Stimulated activated CD4-positive, alpha-beta T cell treated with anti-CD3 and anti-CD28 coated beads, TNF-alpha, amount 100 ng/mL, for 48 hours (primary cell): ENCODE measurements at places on chromosomes 12 and 14.

DNA sequence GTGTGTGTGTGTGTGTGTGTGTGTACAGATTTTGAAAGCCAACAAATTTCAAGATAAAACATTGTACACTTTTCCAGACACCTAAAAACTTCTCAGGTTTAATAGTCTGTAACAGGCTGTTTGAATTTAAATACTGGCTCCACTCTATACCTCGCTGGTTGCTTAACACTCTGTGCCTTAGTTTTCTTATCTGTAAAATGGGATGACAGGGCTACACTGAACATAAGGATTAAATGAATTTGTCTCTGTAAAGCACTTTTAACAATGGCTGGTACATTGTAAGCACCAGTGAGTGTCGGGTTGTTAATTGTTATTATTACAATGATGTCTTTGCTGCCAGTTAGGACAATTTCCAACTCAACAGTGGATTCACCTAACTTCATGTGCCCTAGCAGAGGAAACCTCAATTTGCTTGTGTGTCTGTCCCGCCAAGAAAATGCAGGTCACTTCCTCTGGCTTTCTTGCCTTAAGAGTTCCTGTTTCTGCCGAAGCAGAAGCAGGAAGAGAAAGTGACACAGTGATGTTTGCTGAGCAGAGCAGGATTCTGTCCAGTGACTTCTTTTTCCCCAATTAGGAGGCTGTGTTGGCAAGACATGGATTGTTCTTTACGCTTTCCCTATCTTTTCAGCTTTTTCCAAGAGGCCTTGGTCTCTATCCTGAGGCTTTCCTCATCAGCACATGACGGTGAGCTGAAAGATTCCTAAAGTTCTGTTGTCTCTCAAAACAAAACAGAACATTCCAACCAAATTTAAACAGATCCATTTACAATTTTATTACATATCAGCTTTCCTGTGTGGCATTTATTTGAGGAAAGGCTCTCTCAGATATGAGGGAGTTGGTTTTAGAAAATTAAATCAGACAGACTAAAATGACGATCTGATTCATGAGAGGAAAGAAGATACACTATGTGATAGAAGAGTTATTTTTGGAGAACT, 154.1 kb upstream of the ATP2B1 start:
- DNase-seq: no peak

DNA sequence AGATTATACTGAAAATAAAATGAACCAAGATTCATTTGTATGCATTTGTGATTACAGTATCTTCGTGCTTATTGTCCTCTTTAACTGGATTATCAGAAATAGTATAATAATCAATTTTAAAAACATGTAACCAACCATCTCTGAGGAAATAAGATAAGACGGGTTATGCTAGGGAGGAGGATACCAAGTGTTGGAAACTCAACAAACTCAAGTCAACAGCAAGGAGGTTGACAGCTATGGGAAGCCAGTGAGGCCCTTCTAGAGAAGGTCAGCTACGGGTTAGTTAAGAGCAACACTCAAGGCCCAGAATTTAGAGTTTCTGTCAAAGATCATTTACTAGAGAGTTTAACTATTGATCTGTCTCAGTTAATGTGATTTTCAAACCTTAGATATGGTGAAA, 137.2 kb downstream of the PDZRN4 start:
- DNase-seq: no peak

DNA sequence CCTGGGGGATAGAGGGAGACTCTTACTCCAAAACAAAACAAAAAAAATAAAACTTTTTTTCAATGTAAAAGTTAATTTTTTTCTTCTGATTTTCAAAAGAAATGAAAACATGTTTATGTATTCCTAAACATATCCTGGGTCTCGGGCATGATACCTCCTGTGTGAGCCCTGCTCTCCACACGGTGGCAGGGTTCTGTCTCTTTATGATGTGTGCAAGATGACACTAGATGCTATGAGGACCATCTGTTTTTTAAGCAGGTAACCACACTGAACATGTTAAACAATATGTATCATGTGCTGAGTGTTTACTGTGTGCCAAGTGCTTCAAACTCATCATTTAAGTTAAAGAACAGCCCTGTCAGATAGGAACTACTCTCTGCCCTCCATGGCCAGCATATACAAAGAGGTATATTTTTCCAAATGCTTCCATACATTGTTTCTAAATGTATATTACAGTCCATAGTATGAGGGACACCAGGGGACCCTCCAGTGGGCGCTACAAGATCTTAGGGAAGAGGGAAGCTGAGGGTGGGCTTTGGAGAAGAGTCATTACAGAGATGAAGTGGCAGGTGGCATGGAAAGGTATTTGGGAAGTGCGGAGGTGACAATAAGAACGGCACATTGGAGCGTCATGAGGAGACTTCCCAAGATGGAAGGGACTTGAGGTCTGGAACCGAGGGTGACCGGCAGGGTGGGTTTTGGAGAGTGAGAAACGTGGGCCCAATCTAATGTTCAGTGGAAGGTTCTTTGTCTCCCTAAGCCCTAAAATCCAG, 28.5 kb downstream of the FOS start:
- DNase-seq: no peak

DNA sequence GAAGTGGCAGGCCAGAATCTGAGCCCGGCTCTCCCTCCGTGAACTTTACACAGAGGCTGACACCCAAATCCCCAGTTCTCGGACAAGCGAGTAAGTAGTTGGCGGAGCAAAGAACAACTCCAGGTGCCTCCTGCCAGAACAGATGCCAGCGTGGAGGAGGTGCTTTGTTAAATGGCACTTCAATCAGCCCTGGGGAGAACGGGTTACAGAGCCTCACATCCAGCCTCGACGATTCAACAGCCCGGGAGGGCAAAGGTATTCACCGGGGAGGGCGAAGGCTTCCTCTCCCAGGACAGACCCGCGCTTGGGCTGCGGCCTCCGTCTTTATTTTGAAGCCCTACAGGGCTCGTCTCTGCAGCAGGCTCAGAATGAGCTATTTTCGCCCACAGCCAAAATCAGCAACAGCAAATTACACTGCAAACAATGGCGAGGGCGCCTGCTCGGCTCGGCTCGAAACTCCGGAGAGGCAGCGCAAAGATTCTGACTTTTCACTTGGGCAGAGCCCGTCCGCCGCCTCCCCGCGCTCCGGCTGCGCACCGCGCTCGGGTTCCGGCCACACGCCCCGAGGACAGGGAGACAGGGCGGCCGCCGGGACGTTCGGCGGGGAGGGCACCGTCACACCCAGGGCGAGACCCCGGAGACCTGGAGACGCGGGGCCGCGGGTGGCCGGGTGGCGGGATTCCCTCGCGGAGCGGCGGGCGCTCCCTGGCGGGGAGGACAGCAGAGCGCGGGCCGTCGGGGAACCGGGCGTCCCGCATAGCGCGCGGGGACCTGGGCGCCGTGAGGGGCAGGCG, 811 bp downstream of the TMCC3 start:
- DNase-seq: no peak

GRCh38 chr14:52950410-52950897, 396 bp downstream of the FERMT2 start:
- DNase-seq: no peak

GRCh38 chr14:50961605-50962221, 17.4 kb upstream of the PYGL start:
- DNase-seq: no peak

DNA sequence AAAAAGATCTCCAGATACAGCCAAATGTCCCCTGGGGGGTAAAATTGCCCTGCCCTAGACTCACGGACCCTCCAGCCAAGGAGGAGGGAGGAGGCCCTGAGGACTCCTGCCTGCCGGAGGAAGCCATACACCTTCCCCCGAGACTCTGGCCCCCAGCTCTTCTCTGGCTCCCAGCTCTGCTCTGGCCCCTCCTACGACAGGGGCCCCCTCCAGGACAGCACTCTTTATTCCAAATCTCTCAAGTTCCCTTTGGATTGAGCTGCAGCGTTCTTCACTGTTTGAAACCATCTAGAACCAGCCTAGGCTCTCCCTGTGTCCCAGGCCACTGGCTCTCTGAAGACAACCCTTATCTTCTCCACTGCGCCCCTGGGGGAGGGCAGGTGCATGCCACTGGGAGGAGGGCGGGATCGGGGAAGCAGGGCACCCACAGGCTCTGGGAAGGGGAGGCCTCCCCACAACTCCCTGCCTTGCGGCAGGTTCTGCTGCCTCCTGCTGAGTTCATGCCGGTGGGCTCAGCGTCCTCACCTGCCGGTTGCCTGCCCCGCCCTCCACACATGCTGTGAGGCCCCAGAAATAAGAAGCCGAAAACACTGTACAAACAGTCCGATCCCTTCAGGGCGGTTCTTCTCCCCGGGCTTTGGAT, 112.7 kb downstream of the DICER1 start:
- no peak for DNase-seq

DNA sequence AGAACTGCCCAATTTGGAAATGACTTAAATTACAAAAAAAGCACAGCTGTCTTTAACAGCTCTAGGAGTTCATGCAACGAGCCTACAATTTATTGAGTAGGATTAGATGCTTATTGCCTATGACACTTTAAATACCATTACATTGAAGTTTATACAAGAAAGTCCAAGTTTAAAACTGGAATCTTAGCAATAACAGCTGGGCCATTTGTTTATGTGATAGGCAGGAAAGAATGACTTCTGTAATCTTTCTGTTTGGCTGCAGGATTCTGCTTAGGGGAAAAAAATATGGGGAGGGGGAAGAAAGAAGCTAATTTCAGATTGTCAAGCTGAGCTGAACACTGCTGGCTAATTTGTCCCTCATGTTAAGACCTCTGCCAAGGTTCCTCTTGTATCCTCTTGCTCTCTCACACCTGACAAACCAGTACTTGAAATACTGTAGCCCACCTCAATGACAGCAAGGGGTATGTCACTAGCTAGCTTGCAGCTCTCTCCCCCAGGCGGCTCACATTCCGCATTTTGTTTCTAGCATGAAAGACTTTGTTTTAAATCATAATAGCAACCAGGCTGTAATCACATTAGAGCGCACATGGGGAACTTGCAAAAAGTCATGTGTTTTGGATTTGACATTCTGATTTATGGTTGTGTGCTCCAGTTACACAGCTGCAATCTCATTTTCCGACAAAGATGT, 384.8 kb downstream of the BMP4 start:
- DNase-seq: no peak

GRCh38 chr14:89479802-89480201, 62.8 kb upstream of the FOXN3 start:
- DNase-seq: no peak

DNA sequence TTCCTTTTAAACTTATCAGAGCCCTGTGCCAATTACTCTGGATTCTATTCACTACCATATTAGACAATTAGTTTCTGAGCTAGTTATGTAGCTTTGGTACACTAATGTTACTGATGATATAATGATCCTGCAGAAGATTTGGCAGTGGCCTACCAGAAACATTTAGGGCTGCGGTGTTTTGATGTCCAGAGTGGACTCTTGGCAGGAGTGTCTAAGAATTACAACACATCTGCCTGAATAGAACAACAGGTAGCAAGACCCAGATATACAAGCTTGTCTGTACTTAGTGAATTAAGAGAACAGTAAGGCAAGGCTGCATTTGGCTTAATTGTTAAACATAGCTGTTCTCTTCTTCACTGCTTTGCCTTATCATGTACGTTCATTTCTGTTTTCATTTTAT, 691.6 kb upstream of the FBXO33 start:
- no peak for DNase-seq

- DNase-seq: no peak
Observed at GRCh38 chr12:59431266-59431665, 164.6 kb upstream of the SLC16A7 start.

GRCh38 chr12:6724409-6724797, 557 bp downstream of the COPS7A start:
- no peak for DNase-seq

DNA sequence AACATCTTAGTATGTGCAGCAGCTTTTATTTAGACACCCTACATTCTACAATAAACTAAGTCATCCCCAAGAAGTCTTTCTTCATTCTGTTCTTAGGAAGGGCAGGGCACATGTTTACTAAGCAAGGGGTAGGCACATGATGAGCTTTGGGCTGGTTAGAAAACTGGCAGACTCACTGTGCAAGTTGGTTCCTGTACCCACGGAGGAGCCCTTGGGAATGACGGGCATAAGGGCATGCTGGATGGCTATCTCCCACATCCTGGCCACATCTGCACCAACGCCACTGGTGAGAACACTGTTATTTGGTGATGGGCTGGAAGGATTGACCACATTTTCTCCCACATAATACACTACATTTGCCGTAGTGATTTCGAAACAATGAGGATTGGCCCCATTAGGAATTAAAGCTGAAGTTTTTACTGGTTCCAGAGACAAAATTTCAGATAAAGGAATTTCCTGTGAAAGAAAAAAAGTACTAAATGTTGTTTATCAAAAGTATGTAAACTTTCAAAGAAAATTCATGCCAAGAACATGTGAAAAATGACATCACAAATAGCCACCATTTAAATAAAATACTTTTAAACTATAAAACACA, 297.0 kb downstream of the PRKD1 start:
- no peak for DNase-seq

DNA sequence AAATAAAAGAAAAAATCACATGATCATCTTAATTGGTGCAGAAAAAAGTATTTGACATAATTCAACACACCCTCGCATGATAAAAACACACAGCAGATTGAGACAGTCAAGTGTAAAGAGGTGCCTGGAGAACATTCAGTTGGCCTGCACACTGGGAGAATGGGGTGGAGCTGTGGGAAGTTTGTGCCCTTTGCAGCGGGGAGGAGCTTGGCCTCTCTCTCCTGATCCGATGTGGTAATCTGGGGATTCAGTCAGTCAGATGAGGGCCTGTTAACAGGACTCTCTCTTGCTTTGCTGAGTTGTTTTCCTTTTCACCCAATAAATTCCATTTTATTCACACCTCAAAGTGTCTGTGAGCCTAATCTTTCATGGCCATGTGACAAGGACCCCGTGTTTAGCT, 5.9 kb downstream of the SERPINA6 start:
- no peak for DNase-seq

DNA sequence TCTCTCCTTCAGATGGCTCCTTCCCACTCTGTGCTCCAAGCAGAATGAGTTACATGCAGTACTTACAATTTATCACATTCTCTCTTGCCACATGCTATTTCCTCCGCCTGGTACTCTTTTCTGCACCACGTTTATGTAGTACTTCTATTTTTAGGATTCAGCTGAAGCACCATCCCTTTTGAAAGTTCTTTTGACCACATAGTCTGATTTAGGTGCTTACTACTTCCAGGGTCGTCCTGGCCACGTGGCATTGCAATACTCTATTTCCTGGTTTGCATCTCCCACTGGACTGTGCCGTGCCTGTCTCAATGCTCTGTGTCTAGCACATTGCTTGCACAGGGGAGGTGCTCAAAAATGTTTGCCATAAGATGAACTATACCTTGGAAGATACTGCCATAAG, 16.3 kb upstream of the TBC1D30 start:
- DNase-seq: no peak
